ENCODE measurements at places on chromosomes 16 and 17.

DNA sequence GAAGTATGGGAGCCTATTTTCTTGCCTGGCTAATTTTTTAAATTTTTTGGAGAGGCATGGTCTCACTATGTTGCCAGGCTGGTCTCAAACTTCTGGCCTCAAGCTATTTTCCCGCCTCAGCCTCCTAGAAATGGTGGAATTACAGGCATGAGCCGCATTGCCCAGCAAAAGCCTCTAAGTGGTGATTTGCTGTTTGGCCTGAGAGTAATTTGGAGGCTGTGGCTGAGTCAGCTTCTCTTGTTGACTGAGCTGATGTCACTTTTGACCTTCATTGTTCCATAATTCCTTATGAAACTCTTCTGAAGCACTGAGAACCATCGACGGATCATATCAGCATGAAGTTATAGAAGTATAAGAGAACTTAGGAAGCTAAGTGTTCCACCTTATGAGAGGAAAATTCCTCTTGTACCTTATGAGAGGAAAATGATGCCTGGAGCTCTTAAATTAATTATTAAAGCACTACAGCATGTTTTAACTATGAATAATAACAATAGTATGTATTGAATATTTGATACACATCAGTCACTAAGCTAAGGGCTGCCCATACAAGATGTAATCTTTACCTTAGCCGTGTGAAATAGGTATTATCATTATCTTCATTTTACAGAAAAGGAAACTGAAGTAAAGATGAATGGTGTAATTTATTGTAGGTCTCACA lies 220.8 kb upstream of the MON1B start:
- DNase-seq = no peak

- DNase-seq = no peak
Observed at GRCh38 chr16:46612121-46612520, 9.1 kb downstream of the SHCBP1 start.

DNA sequence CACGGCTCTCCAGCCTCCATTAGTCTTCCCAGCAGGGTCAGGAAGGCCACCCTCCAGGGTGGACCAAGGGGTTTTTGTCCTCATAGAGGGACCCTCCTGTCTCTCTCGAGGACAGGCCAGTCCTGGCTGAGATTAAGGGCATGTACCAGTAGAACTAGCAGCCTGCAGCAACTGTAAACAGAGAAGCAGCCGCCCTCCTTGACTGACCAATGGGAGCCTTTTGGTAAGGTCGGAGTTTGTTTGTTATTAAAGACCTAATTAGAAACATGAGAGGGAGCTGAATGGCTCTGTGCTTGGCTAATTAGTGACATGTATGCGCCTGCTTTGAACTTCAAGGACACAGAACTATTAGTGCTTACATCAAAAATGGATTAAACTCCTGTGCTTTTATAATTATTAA lies 80.0 kb downstream of the CCDC182 start:
- DNase-seq = no peak

- peak; percentile 1 for DNase-seq
Observed at GRCh38 chr17:33234930-33235685, 58.0 kb downstream of the ASIC2 start.

DNA sequence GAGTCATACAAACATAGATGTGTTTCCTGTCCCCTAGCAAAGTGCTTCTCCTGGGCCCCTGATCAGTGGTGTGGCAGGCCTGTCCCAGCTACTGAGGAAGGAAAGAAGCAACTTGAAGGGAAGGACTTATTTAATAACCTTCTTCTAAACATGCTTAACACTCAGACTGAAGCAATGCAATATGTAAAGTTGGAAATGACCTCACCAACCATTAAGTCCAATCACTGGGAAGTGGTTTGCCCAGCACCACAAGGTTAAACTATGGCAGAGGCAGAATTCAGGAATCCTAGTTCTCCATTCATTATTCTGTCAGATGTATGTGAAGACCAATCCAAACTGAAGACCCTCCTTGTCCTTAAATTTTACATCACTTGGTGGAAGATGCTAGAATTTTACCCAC lies 39.1 kb downstream of the CENPV start:
- DNase-seq = no peak

- peak; percentile 38 for DNase-seq
Observed at GRCh38 chr17:67359960-67360791, 6.2 kb downstream of the PSMD12 start.

- DNase-seq = no peak
Observed at GRCh38 chr17:31249835-31250141, 47.3 kb downstream of the OMG start.

DNA sequence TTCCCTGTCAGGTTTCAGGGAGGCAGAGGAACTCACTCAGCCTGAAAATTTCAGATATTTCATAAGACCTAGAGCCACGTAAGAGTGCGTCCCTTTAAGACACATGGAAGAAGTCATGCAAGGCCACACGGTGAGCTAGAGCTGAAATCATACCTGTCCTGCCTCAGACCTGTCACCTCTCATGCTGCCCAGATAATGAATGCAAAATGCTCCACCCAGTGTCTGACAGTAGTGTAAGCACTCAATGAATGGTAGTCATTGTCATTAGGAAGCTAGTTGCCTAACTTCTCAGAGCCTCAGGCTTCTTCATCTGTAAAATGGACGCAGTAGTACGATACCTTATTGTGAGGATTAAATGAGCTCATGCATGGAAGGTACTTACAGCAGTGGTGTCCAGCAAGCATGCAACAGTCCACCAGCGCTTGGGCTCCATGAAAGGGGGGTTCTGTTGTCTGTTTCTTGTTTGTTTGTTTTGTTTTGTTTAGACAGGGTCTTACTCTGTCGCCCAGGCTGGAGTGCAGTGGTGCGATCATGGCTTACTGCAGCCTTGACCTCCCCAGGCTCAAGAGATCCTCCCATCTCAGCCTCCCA lies 60.7 kb downstream of the WSB1 start:
- no peak for DNase-seq

GRCh38 chr17:33109336-33110072 lies 117.9 kb downstream of the SPACA3 start:
- no peak for DNase-seq

DNA sequence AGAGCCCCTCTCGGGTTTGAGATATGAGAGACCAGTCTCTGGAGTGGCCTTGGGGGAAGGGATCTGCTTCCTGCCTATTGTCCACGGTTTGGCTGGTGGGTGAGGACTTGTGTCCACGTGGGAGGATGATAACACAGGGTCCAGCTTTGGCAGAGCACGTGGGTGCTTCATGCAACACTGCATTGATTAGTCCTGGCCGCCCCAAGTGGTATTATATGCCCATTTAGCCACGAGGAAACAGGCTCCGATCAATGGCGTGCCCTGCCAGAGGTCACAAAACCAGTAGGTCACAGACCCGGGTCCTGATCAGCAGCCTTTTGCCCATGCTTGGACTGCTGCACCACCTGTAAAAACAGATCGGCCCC lies 141.6 kb downstream of the RGS9 start:
- DNase-seq = no peak

- no peak for DNase-seq
Observed at GRCh38 chr17:32104158-32104557, 38.1 kb upstream of the RHOT1 start.

- no peak for DNase-seq
Observed at GRCh38 chr17:48539177-48539576, 5.7 kb downstream of the HOXB2 start.

GRCh38 chr16:68297908-68298307 lies 12.8 kb downstream of the SLC7A6OS start:
- no peak for DNase-seq

- DNase-seq = no peak
Observed at GRCh38 chr16:89552913-89553312, 7.6 kb upstream of the RPL13 start.

- DNase-seq = peak; percentile 44
Observed at GRCh38 chr17:3558603-3559269, 1.1 kb upstream of the TRPV3 start.
